Retina (tissue), 1 donor: ENCODE measurements at places on chromosomes 4 and X.

GRCh38 chr4:177448850-177449249 lies 6.6 kb upstream of the AGA start:
- DNase-seq = no peak

DNA sequence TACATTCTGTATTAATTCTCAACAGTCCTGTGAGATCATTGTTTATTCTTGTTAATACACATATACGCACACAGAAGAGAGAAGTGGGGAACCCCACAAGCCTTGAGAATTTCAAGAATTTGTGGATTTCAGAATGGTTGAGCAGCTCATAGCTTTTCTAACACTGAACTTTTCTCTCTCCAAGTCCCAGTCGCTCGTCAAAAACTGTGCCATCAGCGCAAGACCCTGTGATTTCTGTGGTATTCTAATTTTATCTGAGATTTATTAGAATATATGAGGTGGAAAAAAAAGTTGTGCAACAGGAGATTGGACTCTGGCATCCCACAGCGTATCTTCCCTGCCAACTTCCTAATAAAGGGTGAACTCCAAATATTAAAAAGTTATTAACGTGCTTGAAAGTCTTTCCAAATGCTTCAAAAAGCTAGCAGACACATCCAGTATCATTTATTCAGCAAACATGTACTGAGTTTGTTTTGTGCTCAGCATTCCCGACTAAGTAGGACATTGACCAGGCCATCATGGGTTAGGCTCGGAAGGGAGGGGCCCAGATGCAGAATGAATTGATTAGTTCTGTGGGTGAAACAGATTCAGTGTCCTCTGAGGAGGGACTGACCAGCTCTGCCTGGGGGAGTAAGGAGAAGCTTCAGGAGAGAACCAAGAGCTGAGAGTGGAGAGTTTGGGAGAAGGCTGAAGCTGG lies 165.6 kb downstream of the CBR4 start:
- DNase-seq = no peak

GRCh38 chrX:133330956-133331355 lies 84.3 kb downstream of the GPC4 start:
- DNase-seq = no peak

- DNase-seq = no peak
Observed at GRCh38 chr4:188106454-188106853, 2.9 kb downstream of the TRIML2 start.

- no peak for DNase-seq
Observed at GRCh38 chr4:6342530-6343293, 73.1 kb downstream of the WFS1 start.

DNA sequence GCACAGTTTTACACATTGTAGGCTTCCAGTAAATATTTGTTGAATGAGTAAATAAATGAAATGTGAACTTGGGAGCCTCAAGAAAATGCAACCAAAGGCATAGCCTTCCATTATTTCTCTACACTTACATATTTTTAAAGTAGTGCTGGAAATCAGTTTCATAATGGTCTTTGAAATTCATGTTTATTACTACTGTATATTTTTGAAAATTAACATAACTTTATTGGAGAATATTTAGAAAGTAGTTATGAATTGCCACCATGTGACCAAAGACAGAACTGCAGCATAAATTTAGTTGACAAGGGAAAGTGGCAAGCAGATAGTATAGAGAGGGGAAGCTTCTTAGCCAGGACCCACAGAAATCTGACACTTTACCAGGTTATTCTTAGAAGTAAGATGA lies 6.4 kb downstream of the TCEAL8 start:
- DNase-seq = peak; percentile 1

- DNase-seq = no peak
Observed at GRCh38 chrX:42946544-42947194, 168.7 kb upstream of the PPP1R2C start.

- no peak for DNase-seq
Observed at GRCh38 chrX:8663325-8663724, 68.6 kb downstream of the ANOS1 start.

DNA sequence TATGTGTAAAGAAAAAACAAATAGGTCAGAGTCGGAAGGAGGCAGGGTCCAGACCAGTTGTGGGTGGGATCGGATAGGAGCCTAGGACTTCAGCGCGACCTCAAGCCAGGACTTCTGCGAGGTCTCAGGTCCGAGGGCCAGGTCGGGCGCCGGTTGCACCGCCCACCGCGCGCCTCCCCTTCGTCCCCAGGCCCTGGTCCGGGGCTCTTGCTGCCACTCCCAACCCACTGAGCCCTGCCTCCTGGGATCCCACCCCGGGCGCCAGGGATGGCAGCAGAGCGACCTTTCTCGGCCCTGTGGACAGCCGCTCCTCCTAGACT lies 12.3 kb downstream of the PITX2 start:
- DNase-seq = no peak

DNA sequence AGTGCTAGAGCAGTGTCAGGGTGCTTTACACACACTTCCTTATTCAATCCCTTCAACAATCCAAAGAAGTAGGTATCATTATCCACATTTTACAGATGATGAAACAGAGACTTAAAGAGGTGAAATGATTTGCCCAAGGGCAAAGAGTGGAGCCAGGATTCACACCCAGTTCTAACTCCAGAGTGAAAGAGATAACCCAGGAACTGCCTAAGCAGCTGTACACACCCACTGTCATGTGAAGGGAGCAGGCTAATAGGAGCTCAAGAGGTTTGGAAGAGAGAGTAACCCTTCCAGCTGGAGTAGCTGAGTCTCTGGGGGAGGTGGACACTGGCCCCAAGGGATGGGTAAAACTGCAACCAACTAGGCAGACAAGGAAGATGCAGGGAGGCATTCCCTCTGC lies 92.5 kb downstream of the FBXL5 start:
- no peak for DNase-seq

DNA sequence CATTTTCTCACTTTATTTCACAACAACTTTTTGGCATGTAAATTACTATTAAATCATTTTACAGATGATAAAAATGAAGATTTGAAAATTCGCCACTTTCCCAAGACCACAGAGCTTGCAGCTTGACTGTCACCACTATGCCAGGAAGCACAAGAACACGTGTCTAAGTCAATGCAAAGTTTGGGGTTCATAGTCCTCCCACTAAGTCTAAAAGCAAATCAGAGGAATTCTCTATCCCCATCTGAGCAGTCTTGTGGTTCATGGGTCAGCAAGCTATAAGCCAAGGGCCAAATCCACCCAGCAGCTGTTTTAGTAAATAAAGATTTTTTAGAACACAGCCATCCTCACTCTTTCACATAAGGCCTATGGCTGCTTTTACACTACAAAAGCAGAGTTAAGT lies 833.3 kb upstream of the INTU start:
- DNase-seq = no peak

DNA sequence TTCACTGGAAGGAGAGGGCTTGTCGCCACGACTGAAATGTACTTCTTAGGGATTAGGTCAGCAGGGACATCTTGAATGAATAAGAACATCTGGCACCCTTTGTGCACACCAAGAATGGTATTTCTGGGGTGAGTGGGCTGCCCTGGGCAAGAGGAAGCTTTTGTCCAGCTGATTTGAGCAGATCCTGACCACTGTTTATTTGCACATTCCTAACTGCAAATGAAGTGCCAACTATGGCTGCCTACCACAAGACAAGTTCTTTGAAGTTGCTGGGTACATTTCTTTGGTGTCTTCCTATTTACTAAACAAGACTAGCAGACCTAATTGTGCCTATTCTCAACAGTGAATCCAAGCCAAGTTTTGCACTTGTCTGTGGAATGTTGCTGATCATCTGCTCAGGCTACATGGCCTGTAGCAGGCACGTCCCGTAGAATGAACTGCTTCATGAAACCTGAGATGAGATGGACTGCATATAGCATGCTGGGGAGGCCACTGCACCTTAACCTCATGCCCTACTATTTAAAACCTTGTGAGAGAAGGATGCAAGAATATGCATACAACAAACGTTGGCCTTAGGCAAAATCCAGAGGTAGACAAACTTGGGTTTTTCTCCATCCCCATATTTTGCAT lies 45.0 kb downstream of the PIR start:
- no peak for DNase-seq

- peak; percentile 44 for DNase-seq
Observed at GRCh38 chr4:149999485-150000074, 78.7 kb upstream of the DCLK2 start.

GRCh38 chr4:23125118-23125517 lies 432.4 kb downstream of the GBA3 start:
- no peak for DNase-seq

DNA sequence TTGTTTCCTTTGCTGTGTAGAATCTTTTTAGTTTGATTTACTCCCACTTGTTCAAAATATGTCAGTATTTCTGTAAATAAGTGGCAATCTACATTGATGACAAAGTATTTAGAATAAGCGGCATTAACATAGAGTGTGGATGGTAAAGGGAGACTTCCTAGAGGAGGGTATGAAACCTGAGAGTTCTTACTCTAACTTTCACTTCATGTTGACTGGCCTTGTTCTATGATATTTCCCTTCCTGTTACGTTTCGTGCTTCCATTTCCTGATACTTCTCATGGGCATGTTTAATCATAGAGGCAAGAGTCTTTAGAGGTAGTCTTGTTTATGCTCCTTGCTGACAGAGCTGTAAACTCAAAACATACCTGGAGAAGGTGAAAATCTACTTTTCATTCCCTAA lies 408.9 kb downstream of the GLUD2 start:
- DNase-seq = no peak

- DNase-seq = no peak
Observed at GRCh38 chrX:18461431-18461830, 36.0 kb downstream of the CDKL5 start.

DNA sequence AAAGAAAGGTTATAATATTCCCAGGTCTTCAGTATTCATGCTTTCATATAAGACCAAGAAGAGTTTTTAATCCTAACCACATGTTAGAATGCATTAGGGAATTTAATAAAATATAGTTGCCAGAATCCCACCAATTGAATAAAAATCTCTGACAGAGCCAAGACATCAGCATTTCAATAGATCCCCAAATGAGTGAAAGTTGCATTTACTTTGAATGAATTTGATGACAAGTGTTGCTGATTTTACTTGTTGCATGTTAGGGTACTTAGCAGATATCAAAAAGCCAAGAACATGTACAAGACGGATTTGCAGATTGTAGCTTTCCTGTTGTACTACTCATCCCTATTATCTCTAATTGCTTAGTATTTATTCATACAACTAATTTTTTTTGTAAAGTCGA lies 39.9 kb upstream of the PRR27 start:
- DNase-seq = no peak

GRCh38 chr4:114180481-114180880 lies 201.0 kb upstream of the ARSJ start:
- DNase-seq = peak; percentile 10

DNA sequence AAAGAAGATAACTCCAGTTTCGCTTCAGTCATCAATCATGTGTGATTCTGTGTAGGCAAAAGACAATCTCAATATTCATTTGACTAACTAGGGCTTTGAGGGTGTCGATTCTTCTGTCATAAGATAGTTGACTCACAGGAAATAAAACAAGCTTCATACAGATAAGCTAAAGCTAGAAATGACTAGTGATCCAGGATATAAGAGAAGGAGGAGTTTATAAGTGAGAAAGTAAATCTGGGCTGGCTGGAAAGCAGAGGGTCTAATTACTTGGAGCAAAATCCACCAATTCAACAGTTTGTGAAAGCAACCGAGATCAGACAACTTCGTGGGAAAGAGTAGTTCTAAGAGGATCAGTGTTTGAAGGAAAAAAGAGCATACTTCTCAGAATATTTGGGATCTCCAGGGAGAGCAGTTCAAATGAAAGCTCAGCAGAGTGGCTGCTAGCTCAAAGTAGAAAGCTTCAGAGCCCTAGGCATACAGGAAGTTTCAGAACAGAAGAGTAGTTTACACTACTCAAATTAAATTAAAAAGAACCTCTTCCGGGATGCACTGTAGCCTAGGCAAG lies 429.3 kb downstream of the INPP4B start:
- DNase-seq = no peak

DNA sequence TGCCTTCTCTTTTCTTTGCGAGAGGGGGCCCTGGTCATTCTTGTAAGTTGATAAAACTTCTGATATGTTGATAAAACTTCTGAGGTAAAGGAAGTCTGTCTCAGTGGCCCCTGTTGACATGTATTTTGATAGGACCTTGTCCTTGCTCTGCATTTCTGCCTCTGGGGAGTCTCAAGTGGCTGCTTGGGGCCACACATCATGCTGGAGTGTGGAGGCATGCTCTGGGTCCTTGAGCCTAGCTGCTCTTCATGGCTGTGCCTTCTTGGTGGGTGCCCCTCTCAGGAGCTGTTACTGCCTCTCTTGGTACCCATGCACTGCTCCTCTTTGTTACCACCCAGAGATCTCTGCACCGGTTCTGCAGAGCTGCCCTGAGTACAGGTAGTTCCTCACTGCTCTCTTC lies 14.2 kb downstream of the NSD2 start:
- no peak for DNase-seq

GRCh38 chr4:48141048-48141447 lies 7.0 kb upstream of the TXK start:
- DNase-seq = no peak

DNA sequence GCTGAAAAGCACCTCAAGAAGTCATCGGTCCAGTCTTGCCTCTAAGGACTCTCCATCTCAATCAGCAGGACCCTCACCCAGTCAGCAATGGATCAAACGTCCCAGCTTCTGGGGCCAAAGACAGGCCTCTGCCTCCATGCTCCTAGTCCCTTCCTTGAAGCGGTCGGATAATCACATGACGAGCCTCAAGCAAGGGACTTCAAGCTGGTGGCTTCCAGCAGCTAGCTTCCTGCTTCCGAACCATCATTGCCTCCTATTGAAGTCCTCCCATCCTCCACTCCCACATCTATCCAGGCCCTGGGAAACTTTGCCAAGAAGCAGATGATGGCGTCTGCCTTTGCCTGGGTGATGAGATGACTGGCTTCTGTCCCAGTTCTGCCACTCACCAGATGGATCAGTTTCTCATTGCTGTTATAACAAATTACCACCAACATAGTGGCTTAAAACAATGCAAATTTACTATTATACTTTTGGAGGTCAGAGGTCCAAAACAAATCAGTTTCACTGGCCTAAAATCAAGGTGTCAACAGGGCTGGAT lies 135.2 kb upstream of the MAMLD1 start:
- DNase-seq = no peak

DNA sequence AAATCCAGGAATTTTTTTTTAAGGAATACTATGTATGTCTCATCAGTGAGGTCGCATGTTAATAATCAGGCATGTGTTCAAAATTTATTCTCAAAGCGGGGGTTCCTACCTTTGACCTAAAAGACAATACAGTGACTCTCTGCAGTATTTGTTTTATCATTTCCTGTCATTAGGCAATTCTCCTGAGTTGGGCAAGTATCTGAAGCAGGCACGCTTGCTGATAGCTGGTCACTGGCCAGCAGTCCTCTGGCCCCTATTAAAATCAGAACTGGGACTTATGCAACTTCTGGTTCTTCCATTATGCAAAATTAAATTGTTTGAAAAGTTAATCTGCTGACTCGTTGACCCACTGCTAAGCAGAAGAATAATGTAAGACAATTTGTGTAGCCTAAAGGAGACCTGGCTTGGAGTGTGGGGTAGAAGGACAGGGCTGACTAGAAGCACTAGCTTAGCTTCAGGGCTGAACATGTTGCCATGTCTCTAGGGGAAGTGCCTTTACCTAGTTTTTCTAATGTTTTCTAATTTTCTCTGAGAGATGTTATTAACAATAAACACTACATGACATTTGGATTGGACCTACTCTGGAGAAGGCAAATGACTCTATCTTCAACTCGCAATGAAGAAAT lies 36.0 kb upstream of the GABRA2 start:
- no peak for DNase-seq
